Stimulated activated CD4-positive, alpha-beta T cell treated with anti-CD3 and anti-CD28 coated beads, Interleukin-15, amount 100 ng/mL, for 24 hours (primary cell): ENCODE measurements at places on chromosomes 12 and 14.

DNA sequence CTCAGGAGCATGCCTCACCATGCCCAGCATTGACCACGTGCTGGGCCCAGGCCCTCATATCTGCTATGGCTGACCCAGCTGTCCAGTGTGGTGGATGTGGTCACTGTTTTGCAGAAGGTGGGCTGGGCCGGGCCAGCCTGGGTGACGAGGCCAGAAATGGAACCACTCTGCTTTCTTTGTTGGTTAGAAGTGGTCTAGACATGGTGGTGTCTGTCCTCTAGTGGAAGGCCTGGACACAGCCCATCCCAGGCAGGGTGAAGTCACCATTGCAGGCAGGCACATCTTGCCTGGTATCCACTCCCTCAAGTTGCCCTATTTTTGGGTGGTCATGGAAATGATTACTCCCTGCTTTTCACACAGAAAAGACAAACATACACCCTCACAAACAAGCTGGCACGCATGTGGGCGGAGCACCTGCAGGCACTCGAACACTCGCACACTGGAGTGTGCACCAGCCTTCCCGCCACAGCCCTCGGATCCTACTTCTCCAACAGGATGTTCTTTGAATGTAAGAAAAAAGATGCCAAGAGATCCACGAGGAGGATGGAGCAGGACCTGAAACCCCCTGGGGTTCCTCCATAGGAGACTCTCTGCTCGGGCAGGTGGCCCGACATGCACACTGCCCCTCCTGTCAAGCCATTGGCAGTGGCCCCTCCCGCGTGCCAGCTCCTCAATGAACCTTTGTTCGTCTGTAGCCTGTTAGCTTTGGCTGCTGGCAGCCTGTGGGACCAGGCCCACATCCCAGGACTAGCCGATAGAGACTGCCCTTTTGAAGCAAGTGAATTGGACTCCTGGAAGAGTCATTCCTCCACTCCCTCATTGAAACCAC is 38.4 kb downstream of the MLXIP start:
- DNase-seq, result no peak

DNA sequence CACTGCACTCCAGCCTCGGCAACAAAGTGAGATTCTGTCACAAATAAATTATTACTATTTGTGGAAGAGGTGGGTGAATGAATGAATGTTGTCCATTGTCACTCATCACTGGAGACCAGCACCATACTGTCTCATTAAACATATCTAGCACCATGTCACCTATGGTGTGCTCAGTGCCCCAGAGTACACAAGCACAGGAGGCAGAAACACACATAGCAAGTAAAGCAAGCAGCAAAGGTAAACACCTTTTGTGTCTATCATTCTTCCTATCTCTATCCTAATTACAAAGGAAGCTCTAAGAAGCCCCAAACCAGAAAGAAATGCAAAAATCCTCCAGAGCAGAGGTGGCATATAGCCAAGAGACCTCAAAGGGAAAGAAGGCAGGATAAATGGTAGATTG is 9.2 kb downstream of the ERO1A start:
- DNase-seq, result no peak

DNA sequence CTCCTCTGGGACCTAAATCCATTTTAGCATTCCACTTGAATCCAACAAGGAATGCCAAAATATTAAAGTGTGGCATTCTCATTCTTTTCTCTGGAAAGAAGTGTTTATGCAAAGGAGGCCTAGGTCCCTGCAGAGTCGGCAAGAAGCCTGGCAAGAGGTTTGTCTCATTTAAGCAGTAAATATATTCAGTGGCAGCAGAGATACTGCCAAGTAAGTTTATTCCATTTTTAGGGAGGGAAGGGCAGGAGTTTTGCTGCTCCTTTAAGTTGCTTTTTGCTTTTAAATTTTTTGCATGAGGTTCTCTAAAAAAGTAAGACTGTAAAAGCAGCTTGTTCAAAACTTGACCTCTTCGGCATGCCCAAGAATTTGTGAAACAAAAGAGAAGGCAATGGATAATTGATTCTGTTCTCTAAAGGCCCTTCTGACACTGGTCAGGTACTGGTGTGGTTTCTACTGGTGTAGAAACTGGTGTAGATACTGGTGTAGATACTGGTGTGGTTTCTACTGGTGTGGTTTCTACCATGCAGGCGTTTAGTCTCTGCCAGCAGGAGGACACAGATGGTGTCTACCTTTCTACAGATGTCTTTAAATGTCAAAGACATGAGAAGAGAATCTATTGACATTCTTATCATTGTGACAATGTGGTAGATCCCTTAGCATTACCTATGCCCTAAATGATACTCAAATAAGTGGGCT is 107.3 kb downstream of the SAMD4A start:
- no peak for DNase-seq

DNA sequence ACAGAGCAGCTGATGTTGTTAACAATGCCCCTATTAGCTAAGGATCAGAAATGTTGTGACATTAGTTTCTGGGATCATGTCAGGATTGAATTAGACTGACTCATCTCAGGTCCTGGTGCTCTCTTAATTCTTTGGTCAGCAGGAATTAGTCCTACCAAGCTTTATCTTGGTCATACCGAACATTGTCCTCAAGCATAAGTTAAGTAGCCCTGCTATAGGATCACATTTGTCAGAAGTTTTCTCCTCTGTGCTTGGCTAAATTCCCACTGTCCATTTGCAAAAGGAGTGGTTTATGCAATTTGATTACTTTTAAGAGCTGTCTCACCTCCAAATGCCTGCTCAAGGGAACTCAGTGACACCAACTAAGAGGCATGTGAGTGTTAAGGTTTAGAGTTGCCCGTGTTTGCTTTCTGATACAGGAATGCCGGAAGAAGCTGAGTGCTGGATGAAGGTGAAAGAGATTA is 48.4 kb upstream of the IFNG-AS1 start:
- no peak for DNase-seq

GRCh38 chr12:50574601-50575348 is 70.0 kb downstream of the DIP2B start:
- no peak for DNase-seq

GRCh38 chr12:89309815-89310214 is 42.5 kb downstream of the DUSP6 start:
- no peak for DNase-seq

GRCh38 chr14:65303899-65304222 is 108.7 kb upstream of the FUT8 start:
- DNase-seq, result no peak

DNA sequence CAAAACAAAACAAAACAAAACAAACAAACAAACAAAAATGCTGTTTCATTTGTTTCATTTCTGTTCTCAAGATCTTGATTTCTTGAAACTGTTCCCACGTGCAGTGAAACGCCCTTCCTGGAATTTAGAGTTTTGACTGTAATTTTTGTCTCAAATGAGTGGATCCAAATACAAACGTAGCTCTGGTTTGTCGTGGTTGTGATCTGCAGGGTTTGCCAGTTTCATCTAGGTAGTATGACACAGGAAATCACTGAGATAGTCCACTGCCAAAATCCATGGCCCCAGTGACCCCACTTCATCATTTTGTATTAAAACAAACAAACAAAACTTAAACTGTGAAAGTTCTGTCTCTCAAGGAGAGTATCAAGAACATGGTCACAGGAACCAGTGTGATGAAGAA is 838.6 kb downstream of the BCL11B start:
- DNase-seq, result no peak

GRCh38 chr14:95910628-95911027 is 34.0 kb downstream of the TUNAR start:
- DNase-seq, result no peak

DNA sequence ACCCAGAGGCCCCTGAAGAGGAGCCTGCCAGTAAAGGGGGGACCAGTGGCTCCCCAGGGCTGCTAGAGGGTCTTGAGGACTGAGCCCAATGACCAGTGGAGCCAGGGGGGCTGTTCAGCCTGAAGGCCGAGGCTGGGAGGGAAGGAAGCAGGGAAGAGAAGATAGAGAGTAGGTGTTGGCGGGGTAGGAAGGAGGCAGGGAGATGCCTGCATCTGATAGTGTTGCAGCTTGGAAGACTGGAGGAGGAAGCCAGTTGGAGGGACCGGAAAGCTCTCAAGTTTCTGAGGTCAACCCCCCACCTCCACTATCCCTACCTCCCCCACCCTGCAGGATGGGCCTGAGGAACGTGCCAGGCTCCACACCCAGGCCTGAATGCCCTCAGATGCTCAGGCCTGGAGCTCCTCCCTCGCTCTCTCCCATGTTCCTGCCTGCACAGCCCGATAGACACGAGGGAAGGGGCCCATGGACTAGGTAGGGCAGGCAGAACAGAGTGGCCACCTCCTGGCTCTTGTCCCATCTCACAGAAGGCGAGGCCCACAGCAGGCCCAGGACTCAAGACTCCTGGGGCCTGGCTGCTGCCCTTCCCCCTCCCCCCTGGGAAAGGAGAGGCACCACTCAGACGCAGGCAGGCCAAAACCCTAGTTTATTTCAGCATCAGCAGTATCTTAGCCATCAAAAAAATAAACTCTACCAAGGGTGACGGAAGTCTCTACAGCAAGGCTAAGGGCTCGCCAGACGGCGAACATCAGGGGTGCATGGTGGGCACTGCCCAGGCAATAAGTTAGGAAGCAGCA is 3.4 kb downstream of the CKB start:
- DNase-seq, result no peak

GRCh38 chr14:28867571-28867970 is 101.0 kb downstream of the FOXG1 start:
- DNase-seq, result no peak

GRCh38 chr12:101619858-101620761 is 25.3 kb downstream of the MYBPC1 start:
- DNase-seq, result no peak

DNA sequence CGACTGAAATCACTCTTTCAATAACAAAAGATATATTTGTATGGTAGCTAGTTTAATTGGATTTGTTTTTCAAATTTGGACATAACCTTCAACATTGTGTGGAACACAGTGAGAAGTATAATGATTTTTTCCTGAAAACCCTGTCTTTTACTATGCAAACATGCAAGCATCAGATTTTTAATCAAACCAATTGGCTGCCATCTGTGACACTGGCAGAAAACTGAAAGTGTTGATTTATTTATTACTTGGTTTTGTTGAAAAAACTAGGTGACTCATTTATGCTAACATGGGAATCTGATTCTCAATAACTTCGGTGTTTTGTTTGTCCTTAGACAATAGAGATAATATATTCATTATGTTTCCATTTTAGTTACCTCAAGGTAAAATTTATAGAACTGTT is 82.0 kb downstream of the NTS start:
- no peak for DNase-seq

- DNase-seq, result peak; percentile 73
Measured at GRCh38 chr12:6341417-6342139, at the start of gene TNFRSF1A. TSS of gene TNFRSF1A (minus strand) at chr12:6342076. CDS start at chr12:6341814, 262 bp downstream.

DNA sequence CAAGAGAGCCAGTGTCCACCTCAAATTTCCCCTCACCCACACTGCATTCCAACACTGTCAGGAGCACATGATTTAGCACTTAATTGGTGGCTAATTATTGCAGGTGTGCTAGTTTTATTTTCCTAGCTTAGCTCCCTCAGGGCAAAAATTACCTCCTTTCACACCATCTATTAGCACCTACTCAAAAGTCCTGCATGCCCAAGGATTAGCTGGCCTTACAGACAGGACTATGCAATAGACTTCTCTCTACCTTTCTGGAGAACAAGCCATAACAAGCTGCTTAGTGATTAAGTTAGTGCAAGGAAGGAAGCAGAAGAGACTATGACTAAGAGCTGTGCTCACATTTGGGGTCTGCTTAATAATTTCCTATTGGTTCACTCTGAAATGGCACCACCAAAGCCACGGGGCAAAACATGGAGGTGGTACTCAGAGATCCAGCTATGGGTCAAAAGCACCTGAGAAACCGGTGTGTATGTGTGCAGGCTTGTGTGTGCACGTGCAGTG is 69.5 kb downstream of the STON2 start:
- no peak for DNase-seq

DNA sequence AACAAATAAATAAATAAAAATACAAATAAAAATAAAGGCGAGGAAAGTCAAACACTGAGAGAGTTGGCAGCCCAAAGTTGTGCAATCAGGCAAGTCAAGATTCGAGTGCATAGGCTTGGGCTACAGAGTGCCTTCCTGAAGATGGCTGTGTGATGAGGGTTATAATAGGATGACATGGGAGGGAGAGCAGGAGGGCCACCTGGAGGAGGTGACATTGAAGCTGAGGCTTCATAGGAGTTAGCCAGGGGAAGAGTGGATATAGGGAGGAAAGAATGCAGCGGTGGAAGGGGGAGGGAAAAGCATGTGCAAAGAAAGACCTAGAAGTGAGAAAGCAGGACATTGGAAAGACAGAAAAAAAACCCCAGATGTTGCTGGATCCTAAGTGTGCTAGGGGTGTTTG is 53.1 kb downstream of the YEATS4 start:
- no peak for DNase-seq

DNA sequence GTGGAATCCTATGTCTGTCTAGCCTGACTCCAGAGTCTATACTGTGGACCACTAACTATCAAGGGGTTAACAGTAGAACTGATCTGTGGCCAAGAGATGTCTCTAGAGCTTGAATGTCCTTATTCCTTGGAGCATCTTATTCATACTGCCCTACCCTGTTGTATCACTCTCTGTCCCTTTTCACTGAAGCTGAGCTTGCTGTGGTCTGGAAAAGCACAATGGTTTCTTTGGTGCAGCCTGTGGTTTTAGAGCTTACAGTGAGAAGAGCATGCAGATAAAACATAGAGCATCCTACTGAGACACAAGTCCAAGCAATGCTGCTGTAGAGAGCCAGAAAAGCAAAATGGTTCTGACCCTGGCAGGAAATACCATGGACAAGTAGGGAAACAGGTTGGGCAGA is 367.0 kb upstream of the ATP2B1 start:
- DNase-seq, result no peak

DNA sequence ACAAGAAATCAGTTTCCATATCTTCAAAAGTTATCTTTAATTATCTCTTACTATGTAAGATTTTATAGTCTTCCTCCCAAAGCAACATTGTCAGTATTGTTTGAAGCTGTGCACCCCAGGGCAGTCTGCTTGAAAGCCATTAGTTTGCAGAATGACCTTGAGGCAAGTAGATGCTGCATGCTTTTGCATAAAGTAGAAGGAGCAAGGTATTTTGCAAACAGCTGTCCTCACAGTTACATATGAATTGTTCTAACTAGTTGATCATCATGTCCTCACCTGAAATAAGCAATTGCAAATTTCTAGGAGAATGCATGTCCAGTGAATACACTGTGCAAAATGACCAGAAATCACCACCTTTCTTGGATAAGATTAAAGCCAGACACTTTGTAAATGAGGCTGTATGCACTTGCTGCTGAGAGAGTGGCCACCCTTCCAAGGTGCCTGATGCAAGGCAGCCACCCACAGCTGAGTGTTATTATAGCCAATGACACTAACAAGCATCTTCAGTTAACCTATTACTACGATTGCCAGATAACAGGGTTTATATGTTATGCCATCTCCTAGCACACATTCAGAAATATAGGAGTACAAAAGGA is 730.0 kb upstream of the TMEM132C start:
- no peak for DNase-seq

GRCh38 chr12:96720363-96720705 is 186.7 kb upstream of the NEDD1 start:
- peak; percentile 32 for DNase-seq

DNA sequence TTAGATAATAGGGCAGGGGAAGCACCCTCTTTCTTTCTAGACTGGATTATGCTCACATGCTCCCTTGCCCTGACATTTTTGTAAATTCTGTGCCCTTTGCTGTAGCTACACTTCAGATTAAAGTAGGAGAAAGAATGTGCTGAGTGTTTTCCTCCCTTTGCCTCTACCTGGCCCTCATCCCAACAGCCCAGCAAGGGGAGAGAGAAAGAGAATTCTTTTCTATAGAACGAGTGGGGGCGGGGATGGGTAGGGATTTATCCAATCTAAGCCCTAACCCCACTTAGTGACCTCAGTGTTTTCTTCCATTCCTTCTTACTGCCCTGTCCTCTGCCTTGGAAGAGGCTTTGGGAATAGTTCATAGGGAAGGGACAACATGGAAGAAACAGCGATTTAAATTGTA is 13.5 kb downstream of the GPR84 start:
- DNase-seq, result no peak

GRCh38 chr12:129351481-129351880 is 498.2 kb downstream of the GLT1D1 start:
- DNase-seq, result no peak
